ENCODE measurements at places on chromosomes 6 and 20.

DNA sequence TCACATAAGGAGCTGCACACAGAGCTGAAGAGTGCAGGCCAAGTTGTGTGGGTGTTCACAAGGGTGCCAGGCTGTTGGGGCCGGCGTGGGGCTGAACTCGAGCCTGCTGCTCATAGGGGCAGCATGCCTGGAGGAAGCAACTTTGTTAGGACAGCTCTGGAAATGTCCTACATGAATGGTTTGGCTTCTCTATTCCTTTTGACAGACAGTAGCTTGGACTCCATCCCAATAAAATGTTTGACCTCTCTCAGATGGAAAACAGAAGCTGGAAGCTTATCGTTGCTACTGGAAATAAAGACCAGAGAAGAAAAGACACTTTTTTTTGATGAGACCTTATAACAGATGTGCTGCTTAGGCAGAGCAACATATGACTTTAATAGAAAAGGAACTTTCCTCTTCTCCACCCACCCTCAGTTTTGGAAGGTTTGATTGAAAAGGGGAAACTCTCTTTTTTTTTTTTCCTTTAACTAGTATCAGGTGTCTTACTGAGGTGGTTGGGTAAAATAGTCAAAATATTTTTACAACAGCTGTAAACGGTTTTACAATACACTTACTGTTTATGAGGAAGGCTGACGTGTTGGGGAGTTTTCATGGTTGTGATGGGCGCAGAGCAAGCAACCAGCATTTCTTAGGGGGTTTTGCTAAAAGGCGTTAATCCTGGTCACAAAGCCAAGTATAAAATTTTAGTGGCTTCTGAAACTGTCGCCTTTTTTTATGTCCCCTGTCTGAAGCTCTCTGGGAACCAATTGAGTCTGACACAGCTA lies 80.7 kb upstream of the EEF1E1 start:
- DNase-seq: no peak

- no peak for DNase-seq
Observed at GRCh38 chr6:39830444-39830843, 38.3 kb downstream of the DAAM2 start.

GRCh38 chr20:42901689-42902440 lies 287.8 kb downstream of the PTPRT start:
- DNase-seq: no peak

GRCh38 chr20:36881888-36882287 lies 6.0 kb downstream of the TLDC2 start:
- DNase-seq: no peak

GRCh38 chr6:168438783-168439520 lies 2.0 kb upstream of the SMOC2 start:
- no peak for DNase-seq

DNA sequence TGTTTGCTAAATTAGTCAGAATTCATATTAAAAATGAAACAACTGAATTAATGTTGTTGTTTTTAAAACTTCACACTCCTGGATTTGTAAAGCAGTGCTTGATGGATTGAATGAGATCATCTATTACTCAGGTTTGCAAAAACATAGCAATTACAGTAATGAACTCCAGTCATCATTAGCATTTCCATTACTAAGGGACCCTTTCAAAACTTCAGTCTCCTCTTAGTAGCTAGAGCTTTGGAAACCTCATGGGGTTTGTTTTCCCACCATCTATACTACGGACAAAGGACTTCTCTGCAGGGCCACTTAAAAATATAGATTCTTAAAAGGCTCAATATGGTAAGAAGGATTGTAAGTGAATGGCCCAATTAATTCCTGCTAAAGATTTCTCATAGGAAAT lies 209.9 kb upstream of the PRND start:
- no peak for DNase-seq

DNA sequence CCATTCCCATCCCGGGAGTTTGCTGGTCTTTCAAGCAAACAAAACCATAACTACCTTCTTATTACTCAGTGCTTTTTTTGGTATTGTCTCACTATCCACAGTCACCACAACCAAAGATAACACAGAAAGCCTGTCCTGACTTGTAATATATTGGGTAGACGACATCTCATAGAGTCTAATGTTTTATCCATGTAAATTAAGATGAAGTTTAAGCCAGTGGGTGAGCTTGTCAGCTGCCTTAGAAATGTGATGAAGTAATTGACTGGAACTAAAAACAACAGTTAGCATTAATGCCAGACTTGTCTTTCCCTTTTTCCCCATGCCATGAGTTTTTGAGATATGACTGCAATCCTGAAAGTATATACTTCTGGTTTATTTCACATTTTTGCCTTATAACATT lies 282.7 kb upstream of the PRDM1 start:
- DNase-seq: no peak

- DNase-seq: no peak
Observed at GRCh38 chr6:121351916-121352315, 17.6 kb upstream of the TBC1D32 start.

DNA sequence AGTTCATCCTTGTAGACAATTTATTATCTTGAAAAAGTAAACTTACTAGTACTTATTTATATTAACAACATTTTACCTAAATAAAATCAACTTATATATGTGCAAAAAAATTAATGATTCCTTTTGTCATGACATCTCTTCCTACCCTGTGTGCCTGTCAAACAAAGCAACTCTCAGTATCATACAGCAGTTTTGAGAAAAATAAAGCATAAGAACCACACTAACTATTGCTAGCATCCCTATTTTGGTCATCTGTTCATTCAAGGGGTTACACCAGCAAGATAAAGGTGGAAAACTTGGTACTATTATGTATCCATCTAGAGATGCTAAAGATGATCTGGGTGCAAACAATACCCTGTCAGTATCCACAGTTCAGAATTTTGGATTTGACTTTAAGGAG lies 7.4 kb upstream of the HLA-DRB1 start:
- DNase-seq: no peak

GRCh38 chr6:30063315-30063714 lies 2.2 kb downstream of the POLR1H start:
- no peak for DNase-seq

DNA sequence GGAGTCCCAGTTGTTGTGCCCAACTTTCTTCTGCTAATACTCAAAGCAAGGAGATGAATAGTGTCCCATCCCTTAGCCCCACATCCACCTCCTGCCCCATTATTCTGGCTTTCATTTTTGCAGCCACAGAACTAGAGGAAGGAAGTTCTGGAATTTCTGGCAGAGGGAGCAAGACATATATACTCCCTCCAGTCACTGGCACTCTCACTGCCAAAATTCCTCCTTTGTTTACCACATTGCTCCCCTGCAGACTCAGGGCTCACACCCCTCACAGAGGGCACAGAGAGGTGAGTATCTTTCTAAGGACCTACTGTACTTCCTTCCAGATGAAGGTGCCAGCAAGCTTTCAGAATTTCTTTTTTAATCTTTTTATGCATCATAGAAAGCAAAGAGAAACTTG lies 168.0 kb upstream of the ID4 start:
- DNase-seq: no peak

- no peak for DNase-seq
Observed at GRCh38 chr6:19842030-19842615, 5.0 kb downstream of the ID4 start.

GRCh38 chr6:111806165-111806547 lies 67.1 kb downstream of the FYN start:
- DNase-seq: no peak

- DNase-seq: no peak
Observed at GRCh38 chr6:130276507-130276906, 53.8 kb upstream of the SAMD3 start.

GRCh38 chr6:162151021-162151665 lies 576.4 kb downstream of the PRKN start:
- no peak for DNase-seq

GRCh38 chr6:105428342-105428957 lies 25.6 kb upstream of the PREP start:
- no peak for DNase-seq

GRCh38 chr20:51532577-51533191 lies 9.8 kb downstream of the NFATC2 start:
- no peak for DNase-seq

DNA sequence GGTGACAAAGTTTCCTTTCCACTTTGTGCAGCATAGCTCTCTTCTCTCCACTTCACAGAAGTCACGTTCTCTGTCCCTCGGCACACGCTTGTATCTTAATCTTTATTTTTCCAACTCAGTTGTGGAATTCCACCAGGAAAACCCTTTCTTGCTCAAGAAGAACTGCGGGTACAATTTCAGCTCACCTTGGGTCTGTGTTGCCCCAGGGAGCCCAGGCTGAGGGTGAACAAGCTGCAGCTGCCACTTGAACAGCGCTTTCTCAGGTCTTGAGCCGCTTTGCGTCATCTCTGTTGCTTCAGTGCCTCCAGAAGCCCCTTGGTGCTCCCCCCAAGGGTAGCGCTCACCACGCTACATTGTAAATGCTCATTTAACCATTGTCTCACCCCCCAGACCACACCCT lies 229.2 kb upstream of the TAB2 start:
- DNase-seq: no peak

GRCh38 chr20:48769069-48769983 lies 58.5 kb downstream of the PREX1 start:
- DNase-seq: peak; percentile 98

GRCh38 chr6:107709341-107709740 lies 114.8 kb downstream of the SCML4 start:
- DNase-seq: no peak

GRCh38 chr6:168822376-168822775 lies 381.4 kb downstream of the SMOC2 start:
- no peak for DNase-seq

DNA sequence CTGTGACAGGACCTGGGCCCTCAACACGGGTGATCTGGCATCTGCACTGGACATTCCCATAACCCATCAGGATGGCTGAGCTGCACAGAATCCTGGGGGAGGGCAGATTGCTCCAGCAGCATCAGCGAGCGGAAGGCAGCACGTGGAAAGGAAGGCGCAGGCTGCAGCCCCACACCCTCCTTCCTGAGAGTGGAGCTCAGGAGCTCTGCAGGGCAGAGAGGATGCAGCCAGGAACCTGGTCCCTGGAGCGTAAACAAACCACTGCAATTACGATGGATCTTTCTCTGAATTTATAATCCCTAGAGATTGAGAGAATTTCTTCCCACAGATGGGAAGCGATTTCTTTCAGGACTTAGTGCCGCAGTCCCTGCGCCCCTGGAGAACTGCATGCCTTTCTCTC lies 39.7 kb upstream of the EMILIN3 start:
- DNase-seq: no peak

DNA sequence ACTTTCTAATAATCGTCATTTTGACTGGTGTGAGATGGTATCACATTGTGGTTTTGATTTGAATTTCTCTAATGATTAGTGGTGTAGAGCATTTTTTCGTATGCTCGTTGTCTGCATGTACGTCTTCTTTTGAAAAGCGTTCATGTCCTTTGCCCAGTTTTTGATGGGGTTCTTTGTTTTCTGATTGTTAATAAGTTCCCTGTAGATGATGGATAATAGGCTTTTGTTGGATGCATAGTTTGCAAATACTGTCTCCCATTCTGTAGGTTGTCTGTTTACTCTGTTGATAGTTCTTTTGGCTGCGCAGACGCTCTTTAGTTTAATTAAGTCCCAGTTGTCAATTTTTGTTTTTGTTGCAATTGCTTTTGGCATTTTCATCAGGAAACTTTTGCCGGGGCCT lies 32.3 kb upstream of the XRN2 start:
- DNase-seq: no peak

- DNase-seq: no peak
Observed at GRCh38 chr6:134546962-134547645, 229.2 kb upstream of the SGK1 start.

- no peak for DNase-seq
Observed at GRCh38 chr6:36758516-36759147, 61.0 kb downstream of the RAB44 start.

- DNase-seq: no peak
Observed at GRCh38 chr6:48978016-48978415, 485.0 kb downstream of the MMUT start.

- DNase-seq: no peak
Observed at GRCh38 chr6:111892431-111892830, 19.2 kb upstream of the FYN start.

DNA sequence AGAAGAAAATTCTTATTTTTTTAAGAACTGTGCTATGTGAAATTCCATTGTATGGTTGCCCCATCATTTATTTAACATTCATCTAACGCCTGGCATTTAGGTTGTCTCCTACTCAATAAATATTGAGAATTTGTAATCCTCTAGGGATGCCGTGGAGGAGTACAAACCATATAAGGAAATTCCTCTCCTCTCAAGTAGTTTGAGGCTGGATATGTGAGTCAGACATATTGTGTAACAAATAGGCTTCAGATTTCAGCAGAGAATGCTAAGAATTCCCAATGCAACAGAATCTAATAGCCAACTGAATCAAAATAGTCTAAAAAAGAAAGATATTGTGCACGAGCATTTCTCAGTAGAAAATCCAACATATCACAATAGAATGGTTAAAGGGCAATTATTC lies 174.7 kb downstream of the OTOR start:
- DNase-seq: no peak

DNA sequence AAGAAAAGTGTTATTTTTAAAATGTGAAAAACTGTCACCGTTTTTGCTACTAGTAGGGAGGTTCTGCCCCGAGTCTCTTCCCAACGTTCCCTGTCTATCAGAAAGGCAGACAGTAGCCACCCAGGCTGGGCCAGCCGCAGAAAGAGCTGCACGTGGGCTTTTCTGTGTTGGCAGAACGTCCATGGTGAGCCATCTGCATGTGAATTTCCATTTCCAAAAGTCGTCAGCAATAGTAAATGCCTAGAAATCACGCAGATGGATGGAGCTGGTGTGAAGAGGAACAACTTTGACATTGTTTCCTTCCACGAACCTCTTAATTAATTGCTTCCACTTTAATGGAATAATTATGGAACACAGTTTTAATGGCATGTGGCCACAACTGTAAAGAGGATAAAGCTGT lies 97.5 kb downstream of the FAM120B start:
- DNase-seq: no peak

DNA sequence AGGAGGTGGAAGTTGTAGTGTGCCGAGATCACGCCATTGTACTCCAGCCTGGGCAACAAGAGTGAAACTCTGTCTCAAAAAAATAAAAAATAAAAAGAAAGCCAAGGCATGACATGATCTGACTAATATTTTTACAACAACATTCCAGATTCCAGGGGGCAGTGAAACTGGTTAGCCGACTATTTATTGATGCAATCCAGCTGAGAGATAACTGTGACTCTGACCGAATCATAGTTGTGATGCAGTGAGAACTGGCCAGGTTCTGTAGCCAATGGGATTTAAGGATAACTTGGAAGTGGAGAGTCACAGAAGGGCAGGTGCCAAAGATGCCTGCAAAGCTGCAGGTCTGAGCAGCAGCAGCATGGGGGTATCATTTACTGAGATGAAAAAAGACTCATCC lies 82.9 kb upstream of the TSHZ2 start:
- DNase-seq: no peak

DNA sequence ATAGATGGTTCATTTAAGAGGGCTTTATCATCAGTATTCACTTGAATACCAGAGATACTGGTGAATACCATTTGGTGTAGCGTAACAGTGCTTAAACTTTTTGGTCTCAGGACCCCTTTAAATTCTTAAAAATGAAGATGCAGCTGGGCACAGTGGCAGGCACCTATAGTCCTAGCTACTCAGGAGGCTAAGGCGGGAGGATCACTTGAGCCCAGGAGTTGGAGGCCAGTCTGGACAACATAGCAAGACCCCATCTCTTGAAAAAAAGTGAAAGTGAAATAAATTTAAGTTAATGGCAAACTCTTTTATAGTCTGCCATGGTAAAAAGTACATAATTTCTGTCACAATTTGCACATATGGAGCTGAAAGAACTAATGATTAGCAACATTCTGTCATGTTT lies 39.3 kb downstream of the VAPB start:
- no peak for DNase-seq

Measured in stimulated activated CD8-positive, alpha-beta memory T cell treated with anti-CD3 and anti-CD28 coated beads, Interleukin-7, amount 100 ng/mL, for 48 hours (primary cell).